ENCODE measurements at places on chromosomes 2 and 18. TPM values are rescaled to one million over a fixed set of nuclear protein-coding genes. Genes with fewer than 3 reads are reported as not detected.

GRCh38 chr2:128306081-128306930, 12.4 kb downstream of the HS6ST1 start:
- no peaks in the 10 kb centered on the region for H3K27me3 ChIP-seq
- H3K27ac ChIP-seq = peak overlapping the region; percentile 86
- H3K36me3 ChIP-seq = peaks cover 4% of the 10 kb centered on the region
- peak; percentile 81 for DNase-seq

GRCh38 chr2:118254116-118254515, 165.8 kb downstream of the INSIG2 start:
- H3K27ac ChIP-seq = no peak overlapping the region
- no peaks in the 10 kb centered on the region for H3K36me3 ChIP-seq
- H3K27me3 ChIP-seq = peaks cover 2% of the 10 kb centered on the region
- no peak overlapping the region for H3K4me3 ChIP-seq
- peaks cover 6% of the 10 kb centered on the region for H3K4me1 ChIP-seq

- no peaks in the 10 kb centered on the region for H3K4me1 ChIP-seq
- H3K4me3 ChIP-seq = no peak overlapping the region
- no peak for DNase-seq
- no peaks in the 10 kb centered on the region for H3K36me3 ChIP-seq
These were observed 16.2 kb upstream of the LDAH start for GRCh38 chr2:20839052-20839451.

The MDH1B gene
- polyA plus RNA-seq = 0.69 TPM

GRCh38 chr2:176531608-176532007, 262.4 kb downstream of the MTX2 start:
- no peak overlapping the region for H3K4me3 ChIP-seq
- H3K27ac ChIP-seq = no peak overlapping the region
- no peaks in the 10 kb centered on the region for H3K4me1 ChIP-seq
- peaks cover 13% of the 10 kb centered on the region for H3K27me3 ChIP-seq

The NCKAP5 gene
- polyA plus RNA-seq = 4.3 TPM

DNA sequence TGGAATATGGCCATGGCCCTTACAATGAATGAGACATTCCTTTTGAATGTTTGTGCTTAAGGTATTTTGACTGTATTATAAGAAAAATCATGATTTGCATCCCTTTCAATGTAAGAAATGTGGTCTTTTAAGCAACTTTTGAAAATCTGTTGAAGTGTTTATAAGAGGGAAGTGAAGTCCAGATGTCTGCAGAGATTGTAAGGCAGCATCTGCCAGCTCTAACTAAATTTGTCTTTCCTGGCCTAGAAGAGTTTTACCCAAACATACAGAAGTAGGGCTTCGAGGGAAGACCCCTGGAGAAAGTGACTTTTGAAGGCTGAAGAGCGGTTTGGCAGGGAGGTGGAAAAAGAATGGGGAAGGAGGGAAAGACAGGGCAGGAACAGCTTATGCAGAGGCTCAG, 12.2 kb downstream of the EML6 start:
- H3K27ac ChIP-seq = no peak overlapping the region
- no peak for DNase-seq
- no peaks in the 10 kb centered on the region for H3K27me3 ChIP-seq
- H3K4me1 ChIP-seq = no peaks in the 10 kb centered on the region

The TMEM178A gene
- 7.3 TPM for polyA plus RNA-seq

The REG3A gene
- polyA plus RNA-seq = 1.4 TPM

- H3K36me3 ChIP-seq = peaks cover 15% of the 10 kb centered on the region
- no peak overlapping the region for H3K27ac ChIP-seq
- no peaks in the 10 kb centered on the region for H3K4me1 ChIP-seq
- no peaks in the 10 kb centered on the region for H3K27me3 ChIP-seq
- DNase-seq = no peak
- H3K4me3 ChIP-seq = no peak overlapping the region
These were observed 54.8 kb downstream of the ATP9B start for GRCh38 chr18:79123948-79124347.

GRCh38 chr2:105737980-105738657, 6.6 kb upstream of the NCK2 start:
- no peaks in the 10 kb centered on the region for H3K27me3 ChIP-seq
- no peak for DNase-seq
- no peaks in the 10 kb centered on the region for H3K36me3 ChIP-seq
- no peaks in the 10 kb centered on the region for H3K4me1 ChIP-seq
- no peak overlapping the region for H3K4me3 ChIP-seq

GRCh38 chr2:48583961-48584360, 33.7 kb upstream of the GTF2A1L start:
- H3K36me3 ChIP-seq = no peaks in the 10 kb centered on the region
- no peak for DNase-seq
- no peaks in the 10 kb centered on the region for H3K27me3 ChIP-seq
- no peaks in the 10 kb centered on the region for H3K4me1 ChIP-seq
- H3K27ac ChIP-seq = no peak overlapping the region

The EMILIN1 gene
- 49.1 TPM for polyA plus RNA-seq

The SP5 gene
- polyA plus RNA-seq = 4.8 TPM

- DNase-seq = no peak
- H3K27me3 ChIP-seq = no peaks in the 10 kb centered on the region
- H3K4me3 ChIP-seq = no peak overlapping the region
- no peaks in the 10 kb centered on the region for H3K36me3 ChIP-seq
These were observed 27.2 kb upstream of the NT5DC4 start for GRCh38 chr2:112693596-112693995.

The IRS1 gene
- polyA plus RNA-seq = 23.1 TPM

DNA sequence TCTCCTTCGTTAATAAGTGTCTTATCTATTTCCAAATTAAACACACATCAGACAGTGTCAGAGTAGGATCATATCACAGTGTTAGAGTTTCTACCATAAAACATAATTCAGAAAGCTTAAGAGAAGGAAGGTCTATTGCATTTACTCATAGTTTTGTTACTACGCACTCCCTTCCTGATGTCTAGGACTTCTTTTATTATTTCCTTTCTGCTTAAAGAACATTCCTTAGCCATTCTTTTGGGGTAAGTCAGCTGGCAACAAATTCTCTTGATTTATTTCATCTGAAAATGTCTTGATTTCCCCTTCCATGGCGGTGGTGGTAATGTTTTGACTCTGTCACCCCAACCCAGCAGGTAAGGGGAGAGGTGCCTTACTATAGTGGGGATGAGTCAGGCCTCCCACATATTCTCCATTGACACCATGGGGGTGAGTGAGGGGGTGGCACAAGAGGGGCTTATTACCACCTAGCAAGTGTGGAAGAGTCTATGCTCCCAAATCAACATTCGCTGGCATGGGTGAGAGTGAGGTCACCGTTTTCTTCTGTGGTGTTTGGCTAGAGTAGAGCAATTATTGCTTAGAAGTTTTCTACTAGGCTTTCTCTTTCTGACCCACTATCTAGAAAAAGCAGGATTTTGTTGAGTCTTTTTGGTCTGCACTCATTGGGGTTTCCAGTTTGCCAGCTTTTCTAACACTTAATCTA, 29.9 kb downstream of the ABCB11 start:
- H3K36me3 ChIP-seq = no peaks in the 10 kb centered on the region
- H3K4me1 ChIP-seq = peaks cover 19% of the 10 kb centered on the region
- H3K27me3 ChIP-seq = no peaks in the 10 kb centered on the region
- H3K4me3 ChIP-seq = no peak overlapping the region

GRCh38 chr2:105125428-105125827, 87.6 kb downstream of the MRPS9 start:
- H3K36me3 ChIP-seq = no peaks in the 10 kb centered on the region
- no peak overlapping the region for H3K4me3 ChIP-seq
- no peak for DNase-seq

The SOWAHC gene
- 20.8 TPM for polyA plus RNA-seq

- DNase-seq = no peak
- H3K27ac ChIP-seq = no peak overlapping the region
- H3K36me3 ChIP-seq = no peaks in the 10 kb centered on the region
- no peak overlapping the region for H3K4me3 ChIP-seq
These were observed 336.7 kb downstream of the OSR1 start for GRCh38 chr2:19021721-19022120.

The KIF1A gene
- polyA plus RNA-seq = 15.8 TPM

GRCh38 chr2:98802344-98802743, 71.4 kb upstream of the MGAT4A start:
- no peak overlapping the region for H3K27ac ChIP-seq
- DNase-seq = no peak
- no peaks in the 10 kb centered on the region for H3K27me3 ChIP-seq
- H3K4me3 ChIP-seq = no peak overlapping the region
- H3K4me1 ChIP-seq = peaks cover 6% of the 10 kb centered on the region

DNA sequence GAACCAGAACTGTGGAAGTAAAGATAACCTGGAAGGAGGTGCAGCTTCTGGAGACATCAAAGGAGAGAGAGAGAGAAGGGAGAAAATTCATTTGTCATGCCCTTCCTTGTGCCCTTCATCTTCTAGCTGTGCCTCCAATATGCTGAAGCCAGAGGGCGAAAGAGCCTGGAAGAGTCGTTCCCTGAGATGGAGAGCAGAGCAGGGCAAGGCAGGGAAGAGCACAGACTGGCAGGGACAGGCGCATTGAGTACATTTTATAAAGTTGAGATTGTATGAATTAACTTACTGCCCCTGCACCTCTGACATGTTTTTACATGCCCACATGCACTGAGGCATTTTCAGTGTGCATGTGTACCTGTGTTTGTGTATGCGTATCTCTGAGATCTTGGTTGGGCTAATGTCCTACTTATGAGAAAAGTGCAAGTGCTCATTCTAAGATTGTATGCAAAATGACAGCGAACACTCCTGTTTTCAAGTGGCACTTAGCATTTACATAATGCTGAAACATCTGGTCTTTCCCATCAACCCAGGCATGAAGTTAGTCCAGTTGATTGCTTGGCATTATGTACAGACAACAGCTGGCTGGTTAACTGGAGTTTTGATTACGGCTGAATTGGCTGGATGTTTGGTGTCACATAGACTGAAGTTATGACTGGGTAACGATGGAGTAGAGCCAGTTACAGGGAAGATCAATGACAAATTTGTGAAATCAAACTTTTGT, 23.7 kb upstream of the MMADHC start:
- no peaks in the 10 kb centered on the region for H3K36me3 ChIP-seq
- DNase-seq = no peak

DNA sequence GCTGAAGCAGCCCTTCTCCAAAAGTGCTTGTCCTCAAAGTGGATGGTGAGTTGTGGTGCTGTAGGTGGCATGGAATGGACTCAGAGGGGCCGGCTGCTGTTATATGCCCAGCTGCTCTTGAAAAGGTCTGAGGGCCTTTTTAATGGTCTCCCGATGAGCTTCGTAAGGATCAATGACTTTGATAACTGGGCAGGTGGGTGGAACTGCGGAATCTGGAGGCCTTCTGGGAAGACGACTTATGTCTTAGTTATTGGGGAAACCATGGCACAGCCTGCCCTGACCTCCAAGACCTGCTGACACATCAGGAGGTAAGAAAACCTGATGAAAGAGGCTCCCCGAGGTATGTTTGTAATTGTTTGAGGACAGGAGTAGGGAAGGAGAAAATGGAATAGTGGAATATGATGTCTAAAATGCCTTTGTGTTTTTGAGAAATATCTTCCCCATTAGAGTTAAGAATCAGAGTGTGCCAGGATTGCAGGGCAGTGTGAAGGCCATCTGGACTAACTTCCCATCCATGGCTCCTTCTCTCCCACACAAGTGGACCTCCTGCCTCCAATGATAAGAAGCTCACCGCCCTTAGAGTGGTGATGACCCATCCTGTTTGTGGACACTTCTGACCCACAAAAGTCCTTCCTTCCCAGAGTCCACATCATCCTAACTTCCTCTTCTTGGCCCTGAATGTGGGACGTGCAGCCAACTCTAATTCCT, 236.1 kb downstream of the FHOD3 start:
- no peaks in the 10 kb centered on the region for H3K4me1 ChIP-seq
- H3K36me3 ChIP-seq = no peaks in the 10 kb centered on the region
- no peak for DNase-seq

GRCh38 chr18:62446511-62446910, 76.3 kb upstream of the ZCCHC2 start:
- H3K4me3 ChIP-seq = no peak overlapping the region
- H3K4me1 ChIP-seq = no peaks in the 10 kb centered on the region
- H3K27me3 ChIP-seq = no peaks in the 10 kb centered on the region
- no peak overlapping the region for H3K27ac ChIP-seq
- no peak for DNase-seq

- H3K4me1 ChIP-seq = no peaks in the 10 kb centered on the region
- no peak for DNase-seq
- H3K36me3 ChIP-seq = no peaks in the 10 kb centered on the region
- H3K27me3 ChIP-seq = no peaks in the 10 kb centered on the region
These were observed 106.4 kb upstream of the HNMT start for GRCh38 chr2:137857881-137858280.

DNA sequence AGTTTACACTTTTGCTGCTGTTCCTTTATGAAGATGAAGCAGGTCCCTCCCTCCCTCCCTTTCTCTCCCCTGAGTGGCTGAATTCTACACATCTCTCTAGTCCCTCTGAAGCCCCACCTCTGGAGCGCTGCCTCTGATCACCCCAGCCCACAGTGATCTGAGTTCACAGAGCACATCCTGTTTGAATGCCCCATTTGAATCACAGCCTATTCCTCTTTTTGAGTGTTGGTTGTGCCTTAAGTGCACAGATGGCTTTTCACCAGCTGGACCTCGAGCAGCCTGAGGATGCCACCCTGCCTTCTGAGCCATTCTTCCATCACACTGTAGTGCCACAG, 87.1 kb downstream of the ITGB1BP1 start:
- H3K4me3 ChIP-seq = no peak overlapping the region
- H3K36me3 ChIP-seq = peaks cover 2% of the 10 kb centered on the region
- no peaks in the 10 kb centered on the region for H3K27me3 ChIP-seq
- peak overlapping the region; percentile 51 for H3K27ac ChIP-seq
- DNase-seq = peak; percentile 21
- peaks cover 19% of the 10 kb centered on the region for H3K4me1 ChIP-seq

GRCh38 chr2:10873171-10873570, 38.6 kb upstream of the KCNF1 start:
- H3K4me3 ChIP-seq = no peak overlapping the region
- H3K36me3 ChIP-seq = no peaks in the 10 kb centered on the region
- no peak for DNase-seq
- H3K27ac ChIP-seq = no peak overlapping the region
- H3K4me1 ChIP-seq = peaks cover 14% of the 10 kb centered on the region
- no peaks in the 10 kb centered on the region for H3K27me3 ChIP-seq

GRCh38 chr18:40653682-40654081, 1301.4 kb upstream of the PIK3C3 start:
- no peaks in the 10 kb centered on the region for H3K36me3 ChIP-seq
- H3K27ac ChIP-seq = no peak overlapping the region
- no peaks in the 10 kb centered on the region for H3K27me3 ChIP-seq
- H3K4me3 ChIP-seq = no peak overlapping the region

The SIGLEC15 gene
- 2.0 TPM for polyA plus RNA-seq

DNA sequence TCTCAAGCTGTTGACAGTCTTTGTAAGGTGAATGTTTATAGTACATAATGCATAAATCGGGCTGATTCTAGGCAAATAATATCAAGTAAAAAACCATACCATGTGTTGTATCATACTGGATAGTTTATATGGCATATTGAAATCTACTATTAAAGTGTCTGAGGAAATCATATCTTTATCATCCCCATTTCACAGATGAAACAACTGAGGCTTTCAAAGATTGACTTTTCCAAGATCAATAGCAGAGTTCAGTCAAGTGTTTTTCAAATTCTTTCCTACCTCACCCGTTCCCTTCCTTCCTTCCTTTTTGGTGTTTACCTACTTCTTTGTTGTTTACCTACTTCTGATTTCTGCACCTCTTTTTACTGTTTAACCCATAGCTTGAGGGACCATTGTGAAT, 2.0 kb downstream of the LYPD6 start:
- no peak for DNase-seq
- H3K4me3 ChIP-seq = no peak overlapping the region
- peaks cover 4% of the 10 kb centered on the region for H3K27me3 ChIP-seq
- H3K36me3 ChIP-seq = no peaks in the 10 kb centered on the region
- H3K4me1 ChIP-seq = peaks cover 8% of the 10 kb centered on the region

GRCh38 chr18:21064347-21064746, 47.3 kb downstream of the ROCK1 start:
- peaks cover 5% of the 10 kb centered on the region for H3K36me3 ChIP-seq
- no peak for DNase-seq
- H3K27ac ChIP-seq = no peak overlapping the region
- H3K4me3 ChIP-seq = no peak overlapping the region
- no peaks in the 10 kb centered on the region for H3K4me1 ChIP-seq
